ENCODE measurements at places on chromosomes 1 and 21.

- no peak for DNase-seq
These were observed 25.1 kb downstream of the AK4 start for GRCh38 chr1:65172936-65173690.

DNA sequence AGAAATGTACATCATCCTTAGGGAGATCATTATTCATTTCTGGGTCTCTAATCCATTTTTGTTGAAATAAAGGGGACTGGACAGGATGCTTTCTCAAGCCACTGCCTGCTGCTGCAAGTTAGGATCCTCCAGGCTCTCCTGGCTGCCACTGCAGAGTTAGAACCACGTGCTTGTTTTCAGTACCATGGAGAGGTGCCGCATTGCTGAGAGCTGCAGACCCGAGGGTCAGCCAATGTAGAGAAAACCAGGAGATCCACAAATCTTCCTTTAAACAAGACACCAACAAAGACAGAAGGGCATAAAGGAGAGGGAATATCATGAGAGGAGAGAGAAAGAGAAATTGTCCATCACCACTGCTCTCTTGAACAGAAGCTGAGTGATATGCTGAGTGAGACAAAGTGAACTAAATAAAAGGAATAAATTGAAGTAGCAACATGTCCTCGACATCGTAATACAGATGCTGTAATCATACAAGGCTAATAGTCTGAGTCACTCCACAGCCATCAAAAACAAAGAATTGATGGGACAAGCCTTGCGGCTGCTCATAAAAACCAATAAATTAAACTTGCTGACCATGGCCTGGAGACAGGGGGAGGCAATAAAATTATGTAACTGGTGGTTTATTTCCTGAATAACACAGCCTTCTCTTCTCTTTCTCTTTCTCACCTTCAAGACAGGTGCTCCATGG lies 255.7 kb downstream of the OMA1 start:
- DNase-seq: no peak

DNA sequence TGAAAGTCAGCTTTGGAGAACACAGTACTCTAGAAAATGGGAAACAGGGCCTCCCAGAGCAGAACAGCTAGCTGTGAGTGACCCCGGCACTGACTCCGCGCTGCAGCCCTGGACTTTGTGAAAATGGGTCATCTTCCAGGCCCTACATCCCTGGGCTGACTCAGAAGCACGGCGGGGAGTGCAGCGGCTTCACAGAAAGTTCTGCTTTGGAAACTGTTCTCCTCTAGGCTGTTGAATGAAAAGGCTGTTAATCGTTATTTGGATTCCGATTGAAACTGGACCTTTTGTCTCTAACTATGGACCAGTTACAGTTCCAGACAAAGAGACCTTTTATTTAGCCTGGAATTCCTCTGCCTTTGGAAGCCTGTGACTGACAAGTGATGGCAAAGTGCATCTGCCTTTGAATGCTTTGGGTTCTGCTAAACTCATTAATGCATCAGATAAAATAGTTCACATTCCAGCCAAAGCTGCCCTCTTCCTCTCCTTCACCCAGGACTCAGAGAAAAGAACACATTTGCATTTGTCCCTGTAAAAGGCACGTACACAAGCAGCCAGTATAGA lies 144.9 kb upstream of the HOOK1 start:
- DNase-seq: peak; percentile 65

- DNase-seq: no peak
These were observed 164.4 kb upstream of the PALMD start for GRCh38 chr1:99481391-99481996.

GRCh38 chr21:36429947-36430546 lies 44.9 kb downstream of the CHAF1B start:
- DNase-seq: peak; percentile 75

DNA sequence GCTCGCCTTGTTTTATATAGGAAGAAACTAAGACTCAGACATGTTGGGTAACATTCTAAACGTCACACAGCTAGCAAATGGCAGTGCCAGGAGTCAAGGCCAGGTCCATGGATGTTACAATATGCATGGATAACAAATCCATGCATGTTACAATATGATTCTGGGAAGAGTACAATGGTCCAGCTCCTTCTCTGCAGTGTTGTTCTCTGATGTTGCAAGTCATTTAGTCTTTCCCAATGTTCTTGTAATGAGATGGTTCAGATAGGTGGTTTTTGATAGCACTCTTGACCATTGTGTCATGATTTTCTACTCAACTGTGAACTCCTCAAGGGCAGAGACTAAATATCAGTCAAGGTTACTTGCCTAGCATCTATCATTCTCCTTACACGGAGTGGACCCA lies 15.7 kb upstream of the LRRN2 start:
- DNase-seq: no peak

DNA sequence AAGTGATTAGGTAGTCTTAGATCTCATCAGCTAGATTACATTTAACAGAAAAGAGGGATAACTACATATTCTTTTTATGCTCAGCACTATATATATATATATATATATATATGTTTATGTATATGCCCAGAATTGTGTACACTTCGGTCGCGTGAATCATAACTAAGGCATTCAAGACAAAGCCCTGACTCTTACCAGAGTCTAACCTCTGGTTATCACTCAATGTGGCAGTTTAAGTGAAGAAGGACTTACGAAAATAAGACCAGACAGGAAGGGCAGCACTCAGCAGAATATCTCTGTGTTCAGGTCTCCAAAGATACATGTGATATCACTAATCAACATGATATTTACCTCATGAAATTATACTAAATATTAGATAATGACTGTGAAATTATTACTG lies 1326.7 kb downstream of the MRPL39 start:
- DNase-seq: no peak

DNA sequence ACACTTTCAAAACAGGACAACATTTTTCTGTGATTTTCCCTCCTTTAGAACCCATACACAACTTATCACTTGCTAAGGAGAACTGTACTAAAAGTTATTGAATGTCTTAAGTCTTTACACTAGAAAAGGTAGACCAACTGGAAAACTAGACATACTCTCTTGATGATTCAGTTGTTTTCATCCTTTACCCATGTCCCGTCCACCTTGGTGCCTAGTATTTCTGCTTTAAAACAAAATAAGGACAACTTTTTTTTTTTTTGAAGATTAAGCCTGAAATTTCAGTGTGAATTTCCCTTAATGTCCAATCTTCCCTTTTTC lies 4.5 kb downstream of the CDKN2C start:
- DNase-seq: no peak

- no peak for DNase-seq
These were observed 82.4 kb downstream of the ZMYM4 start for GRCh38 chr1:35350872-35351271.

DNA sequence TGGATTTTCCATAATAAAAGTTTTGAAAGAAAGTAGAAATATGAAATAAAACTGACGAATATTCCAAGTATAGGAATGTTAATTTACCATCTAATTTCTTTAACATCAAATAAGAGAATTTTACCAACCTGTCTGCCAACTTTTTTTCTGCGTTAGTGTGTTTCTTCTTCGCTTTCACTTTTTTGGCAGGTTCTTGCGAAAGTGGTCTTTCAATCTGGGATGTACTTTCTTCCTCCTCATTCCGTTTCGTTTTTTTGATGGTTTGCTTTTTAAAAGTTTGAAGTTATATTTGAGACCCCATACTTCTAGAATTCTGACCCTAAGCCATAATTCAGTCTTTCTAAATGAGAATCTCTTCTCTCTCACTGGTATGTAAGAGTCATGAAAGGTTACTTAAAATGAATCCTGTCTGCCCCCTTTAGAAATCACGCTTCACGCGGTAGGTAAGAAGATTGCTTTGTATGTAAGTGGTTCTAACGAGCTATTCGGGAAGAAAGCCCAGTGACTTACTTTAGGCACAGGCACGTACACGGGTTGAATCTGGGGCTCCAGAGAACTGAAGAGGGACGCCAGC lies 580 bp downstream of the RBM34 start:
- peak; percentile 6 for DNase-seq

GRCh38 chr1:221187174-221187573 lies 307.9 kb downstream of the HLX start:
- DNase-seq: no peak

- DNase-seq: no peak
These were observed 2.2 kb downstream of the NRIP1 start for GRCh38 chr21:15062606-15062965.

DNA sequence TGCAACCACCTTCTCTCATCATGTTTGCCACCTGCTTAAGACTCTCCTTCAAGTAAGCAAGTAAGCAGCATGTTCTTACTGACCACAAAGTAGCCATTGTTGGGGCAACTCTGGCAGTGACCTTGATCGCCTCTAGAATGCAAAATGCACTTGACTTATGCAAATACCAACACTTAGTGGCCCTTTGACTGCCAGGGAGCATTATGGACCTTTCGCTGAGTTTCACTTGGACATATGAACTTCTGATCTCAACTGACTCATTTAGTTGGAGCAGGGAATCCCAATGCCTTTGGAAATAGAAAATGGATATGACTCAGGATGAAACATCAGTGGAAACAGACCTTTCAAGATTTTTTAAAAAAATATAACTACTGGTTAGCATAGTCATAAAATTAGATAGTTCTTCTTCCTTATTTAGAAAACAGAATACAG lies 6.1 kb upstream of the PLA2G5 start:
- no peak for DNase-seq

DNA sequence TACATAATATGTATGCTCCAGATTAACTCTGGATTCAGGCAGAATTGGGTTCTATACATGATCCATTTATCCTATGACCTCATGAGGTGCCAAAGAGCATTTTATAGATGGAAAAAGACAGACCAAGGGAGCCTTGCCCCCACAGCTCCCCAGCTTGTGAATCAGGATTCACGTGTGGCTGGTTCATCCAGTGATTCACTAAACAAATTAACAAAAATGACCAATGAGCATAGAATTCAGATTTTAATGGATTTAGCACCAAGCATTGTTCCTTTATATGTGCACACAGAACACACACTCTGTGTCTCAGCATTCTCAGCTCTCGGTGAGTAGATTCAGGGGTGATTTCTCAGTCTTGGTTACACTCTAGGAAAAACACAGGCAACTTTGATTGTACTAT lies 51.7 kb upstream of the BARHL2 start:
- no peak for DNase-seq

DNA sequence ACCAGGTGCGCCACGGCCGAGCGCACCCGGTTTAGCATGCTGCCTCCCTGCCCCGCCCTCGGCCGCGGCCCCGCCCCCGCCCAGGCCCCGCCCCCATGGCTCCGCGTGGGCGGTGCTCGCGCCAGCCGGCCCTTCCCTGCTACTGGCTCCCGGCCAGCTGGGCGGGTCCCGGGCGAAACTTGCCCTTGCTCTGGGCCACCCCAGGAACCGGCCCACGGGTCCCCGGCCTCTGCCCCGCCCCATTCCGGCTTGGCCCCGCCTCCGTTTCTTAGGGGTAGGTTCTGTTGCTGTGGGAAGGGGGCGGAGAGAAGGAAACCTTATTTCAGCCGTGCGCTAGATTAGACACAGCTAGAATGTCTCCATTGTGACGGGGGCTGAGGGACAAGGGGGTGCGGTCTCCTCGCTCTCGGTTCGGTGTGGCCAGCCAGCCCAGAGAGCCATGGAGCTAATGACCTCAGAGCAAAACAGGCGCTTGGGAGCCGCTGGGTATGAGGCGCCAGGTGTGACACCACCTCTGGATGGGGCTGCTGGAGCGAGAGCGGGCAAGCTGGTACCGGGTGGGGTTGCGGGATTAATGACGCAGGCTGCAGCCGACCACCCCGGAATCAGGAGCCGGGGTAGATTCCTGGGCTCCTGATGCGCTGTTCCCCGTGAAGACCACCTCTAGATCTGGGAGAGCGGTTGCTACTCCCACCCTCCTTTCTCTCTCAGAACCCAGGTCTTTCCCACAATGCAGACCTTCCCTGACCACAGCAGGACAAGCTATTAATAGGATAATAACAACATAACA lies at the start of gene PPM1J:
Gene PPM1J, minus strand, starts transcription at position 69 of the 790 bp plus-strand sequence. Its CDS starts 31 bp downstream, at position 38.
- DNase-seq: no peak

- DNase-seq: no peak
These were observed 971 bp upstream of the GNG4 start for GRCh38 chr1:235650341-235651169.

DNA sequence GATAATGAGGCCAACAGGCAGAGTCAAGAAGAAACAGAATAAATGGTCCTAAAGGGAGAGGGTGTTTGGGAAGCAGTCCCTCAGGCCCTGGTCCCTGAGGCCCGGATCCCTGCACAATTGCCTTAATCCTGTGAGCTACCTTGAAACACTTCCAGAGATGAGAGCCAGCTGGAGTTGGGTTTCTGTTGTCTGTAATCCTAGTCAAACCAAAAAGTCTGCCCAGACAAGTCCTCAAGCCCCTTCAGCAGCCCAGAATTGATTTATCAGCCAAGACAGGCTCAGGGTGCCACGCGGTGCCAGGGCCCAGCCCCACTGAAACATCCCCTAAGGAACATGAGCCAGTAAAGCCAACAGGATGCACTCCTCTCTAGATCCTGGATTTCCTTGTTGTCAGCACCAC lies 16.4 kb upstream of the CLSTN1 start:
- DNase-seq: no peak

- peak; percentile 8 for DNase-seq
These were observed 61.6 kb downstream of the KIF14 start for GRCh38 chr1:200558866-200559459.

DNA sequence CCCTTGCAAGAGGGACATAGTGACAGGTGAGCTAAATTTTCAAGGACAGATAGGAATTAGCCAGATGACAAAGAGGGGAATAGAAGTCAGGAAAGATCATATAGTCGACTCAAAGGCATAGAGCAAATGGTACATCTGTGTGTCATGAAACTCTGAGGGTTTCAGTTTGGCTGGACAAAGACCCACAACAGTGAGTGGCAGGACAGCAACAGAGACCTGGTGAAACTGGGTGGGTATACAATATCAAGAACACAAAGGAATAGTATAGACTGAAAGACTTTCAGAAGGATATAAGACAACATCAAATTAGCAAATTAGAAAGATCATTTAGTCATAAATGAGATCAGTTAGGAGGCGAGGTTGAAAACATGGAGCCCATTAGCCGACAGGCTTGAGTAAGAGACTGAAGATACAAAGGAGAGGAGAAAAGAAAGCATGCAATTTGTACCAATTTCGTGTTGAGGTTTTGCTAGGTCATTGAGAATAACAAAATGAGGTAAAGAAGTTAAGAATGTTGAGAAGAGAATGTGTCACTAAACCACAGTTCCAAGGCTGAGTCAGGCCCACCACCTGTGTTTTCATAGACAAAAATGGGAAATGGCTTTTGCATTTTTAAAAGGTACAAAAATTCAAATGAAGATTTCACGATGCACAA lies 213.8 kb downstream of the HHIPL2 start:
- no peak for DNase-seq

DNA sequence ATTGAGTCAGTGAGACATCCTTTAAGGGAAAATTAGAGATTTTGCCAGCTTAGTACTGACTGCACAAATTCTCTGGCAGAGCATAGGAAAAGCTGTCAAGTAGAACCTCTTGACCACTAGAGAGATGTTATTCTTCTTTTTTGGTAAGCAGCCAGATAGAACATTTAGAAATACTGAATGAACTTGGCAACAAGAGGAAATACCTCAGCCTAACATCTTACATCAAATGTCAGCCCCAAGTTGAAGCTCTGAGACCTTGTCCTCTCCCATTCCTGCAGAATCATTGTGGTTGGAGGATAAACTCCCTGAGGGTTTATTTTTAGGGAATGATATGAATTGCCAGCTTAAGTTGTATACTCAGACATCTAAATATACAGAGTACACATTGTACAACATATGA lies 53.5 kb downstream of the MIGA1 start:
- peak; percentile 72 for DNase-seq

- DNase-seq: no peak
These were observed 3.3 kb downstream of the ENSA start for GRCh38 chr1:150626150-150626549.

- no peak for DNase-seq
These were observed 34.3 kb upstream of the HMCN1 start for GRCh38 chr1:185699874-185700273.
